ENCODE measurements at places on chromosomes 5 and 9.

- peaks cover 6% of the 10 kb centered on the region for H3K4me1 ChIP-seq
- no peak overlapping the region for H3K4me3 ChIP-seq
- H3K27me3 ChIP-seq: no peaks in the 10 kb centered on the region
- DNase-seq: peak; percentile 18
Measured at GRCh38 chr5:38404667-38405276, 146.4 kb downstream of the EGFLAM start.

DNA sequence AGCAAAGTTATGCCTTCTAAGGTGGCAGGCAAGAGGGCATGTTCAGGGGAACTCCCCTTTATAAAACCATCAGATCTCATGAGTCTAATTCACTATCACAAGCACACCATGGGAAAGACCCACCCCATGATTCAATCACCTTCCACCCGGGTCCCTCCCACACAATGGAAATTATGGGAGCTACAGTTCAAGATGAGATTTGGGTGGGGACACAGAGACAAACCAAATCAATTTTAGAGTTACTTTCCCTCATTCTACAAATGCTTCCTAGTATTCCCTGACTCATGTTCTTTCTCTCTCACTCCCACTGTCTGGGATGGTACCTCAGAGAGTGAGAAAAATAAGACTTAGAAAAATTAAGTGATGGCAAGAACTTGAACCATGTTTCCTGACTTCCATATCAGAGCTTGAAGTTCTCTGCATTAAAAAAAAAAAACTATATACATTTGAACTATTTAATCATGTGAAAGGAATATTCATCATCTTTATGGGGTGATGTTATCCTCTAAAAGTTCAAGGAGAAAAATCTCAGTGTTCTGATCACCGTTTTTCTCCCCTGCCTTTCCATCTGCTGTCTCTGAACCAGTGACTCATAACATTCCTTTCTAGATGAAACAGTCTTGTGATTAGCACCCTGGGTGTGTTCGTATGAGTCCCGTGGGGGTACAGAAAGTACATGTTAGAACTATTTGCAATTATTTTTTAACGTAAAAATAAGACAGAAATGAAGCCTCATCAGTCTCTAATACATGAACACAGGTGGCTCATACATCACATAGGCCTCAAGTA, 282.9 kb downstream of the SLF1 start:
- no peaks in the 10 kb centered on the region for H3K36me3 ChIP-seq
- no peak overlapping the region for H3K4me3 ChIP-seq
- H3K27me3 ChIP-seq: peaks cover 15% of the 10 kb centered on the region
- no peak overlapping the region for H3K27ac ChIP-seq
- no peak for DNase-seq
- H3K4me1 ChIP-seq: no peaks in the 10 kb centered on the region

- no peak overlapping the region for H3K4me3 ChIP-seq
- DNase-seq: no peak
- no peaks in the 10 kb centered on the region for H3K27me3 ChIP-seq
- H3K36me3 ChIP-seq: peaks cover 5% of the 10 kb centered on the region
Measured at GRCh38 chr5:116527582-116527981, 47.0 kb downstream of the SEMA6A start.

- peaks cover 2% of the 10 kb centered on the region for H3K4me1 ChIP-seq
- no peak for DNase-seq
- no peaks in the 10 kb centered on the region for H3K36me3 ChIP-seq
- no peaks in the 10 kb centered on the region for H3K27me3 ChIP-seq
- H3K4me3 ChIP-seq: no peak overlapping the region
Measured at GRCh38 chr9:71822456-71822855, 54.1 kb upstream of the CEMIP2 start.

DNA sequence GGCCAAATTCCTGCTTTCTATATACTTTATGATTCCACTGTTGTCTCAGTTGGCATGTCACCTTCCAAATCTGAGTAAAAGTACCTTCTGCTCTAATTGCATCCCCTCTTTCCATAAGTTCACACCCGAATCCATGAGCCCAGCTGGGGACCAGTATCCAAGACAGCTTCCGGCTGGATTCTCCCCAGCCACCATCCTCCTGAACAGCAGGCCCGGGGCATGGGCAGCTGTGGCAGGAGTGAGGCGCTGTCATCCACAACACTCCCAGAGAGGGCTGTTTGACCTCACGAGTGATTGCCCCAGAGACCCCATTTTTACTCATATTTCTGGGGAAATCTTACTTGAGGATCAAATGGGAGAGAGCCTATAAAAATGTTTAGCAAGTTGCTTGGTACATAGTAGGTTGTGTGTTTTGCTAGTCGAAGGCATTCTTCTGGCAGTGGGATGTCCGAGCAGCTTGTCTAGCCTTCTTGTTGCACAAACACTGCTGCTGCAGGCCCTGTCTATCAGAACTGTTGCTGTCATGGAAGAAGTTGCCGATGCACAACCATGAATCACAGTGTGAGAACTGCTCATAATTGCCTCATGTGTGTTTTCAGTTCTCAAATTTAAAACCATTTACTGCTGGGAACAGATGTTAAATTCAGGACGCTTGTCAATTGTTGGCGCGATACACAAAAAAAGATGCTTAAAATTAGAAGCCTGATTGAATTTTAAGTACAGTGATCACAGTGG, 93.8 kb downstream of the HSPA4 start:
- peaks cover 24% of the 10 kb centered on the region for H3K4me1 ChIP-seq
- no peak overlapping the region for H3K4me3 ChIP-seq
- H3K27me3 ChIP-seq: peaks cover 7% of the 10 kb centered on the region
- DNase-seq: no peak
- H3K36me3 ChIP-seq: no peaks in the 10 kb centered on the region
